Fibroblast of skin of right biceps (primary cell): ENCODE measurements at places on chromosomes 16 and 17.

GRCh38 chr16:21650521-21650920, 1.9 kb downstream of the IGSF6 start:
- DNase-seq = no peak

- no peak for DNase-seq
Observed at GRCh38 chr16:52963212-52963854, 89.4 kb downstream of the CHD9NB start.

DNA sequence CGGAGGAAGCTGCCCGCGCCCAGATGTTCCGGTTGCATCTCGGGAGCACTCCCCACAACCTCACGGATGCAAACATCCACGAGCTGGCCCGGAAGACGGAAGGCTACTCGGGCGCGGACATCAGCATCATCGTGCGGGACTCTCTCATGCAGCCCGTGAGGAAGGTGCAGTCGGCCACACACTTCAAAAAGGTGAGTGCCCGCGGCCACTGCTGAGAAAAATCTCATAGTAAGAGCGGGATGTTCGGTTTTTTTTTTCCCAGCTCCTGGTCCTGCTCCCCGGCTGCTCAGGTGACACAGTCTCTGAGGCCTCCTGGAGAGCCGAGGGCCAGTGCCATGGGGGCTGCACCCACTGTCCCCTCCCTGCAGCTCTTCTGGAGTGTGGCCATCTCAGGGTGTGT, 9.3 kb downstream of the PDF start:
- DNase-seq = no peak

DNA sequence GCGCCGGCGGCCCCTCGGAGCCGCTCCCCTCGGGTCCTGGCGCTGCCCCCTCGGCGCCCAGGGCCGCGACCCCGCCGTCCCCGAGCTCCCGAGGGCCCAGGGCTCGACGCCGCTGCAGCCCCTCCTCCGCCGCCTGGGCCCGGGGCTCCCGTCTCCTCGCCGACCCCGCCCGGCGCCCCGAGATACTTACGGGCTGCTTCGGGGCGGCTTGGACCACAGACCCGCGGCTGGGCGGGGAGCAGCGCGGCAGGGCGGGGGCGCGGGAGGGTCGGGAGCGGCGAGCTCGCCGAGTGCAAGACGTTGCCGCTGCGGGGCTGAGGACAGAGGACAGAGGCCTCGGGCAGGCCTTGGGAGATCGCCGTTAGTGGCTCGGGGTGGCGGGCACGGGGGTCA, 290 bp downstream of the TOB1 start:
- DNase-seq = no peak

DNA sequence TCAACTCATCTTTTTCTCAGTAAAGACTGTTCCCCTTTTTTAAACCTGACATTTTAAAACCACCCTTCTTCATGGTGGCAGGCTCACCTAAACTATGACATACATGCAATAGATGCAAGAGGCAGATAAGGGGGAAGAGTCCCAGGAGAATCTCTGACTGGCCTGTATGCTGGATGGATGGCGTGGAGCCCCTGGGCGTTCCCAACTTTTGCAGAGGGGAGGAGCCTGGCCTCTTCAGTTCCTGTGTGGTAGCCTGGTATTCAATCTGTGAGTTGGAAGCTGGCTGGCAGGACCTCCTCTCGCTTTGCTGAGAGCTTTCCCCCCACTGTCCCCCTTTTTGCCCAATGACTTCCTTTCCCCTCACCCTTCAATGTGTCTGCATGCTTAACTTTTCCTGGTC, 217.6 kb upstream of the CA10 start:
- DNase-seq = no peak

- no peak for DNase-seq
Observed at GRCh38 chr17:65609749-65610148, 48.3 kb upstream of the AXIN2 start.

DNA sequence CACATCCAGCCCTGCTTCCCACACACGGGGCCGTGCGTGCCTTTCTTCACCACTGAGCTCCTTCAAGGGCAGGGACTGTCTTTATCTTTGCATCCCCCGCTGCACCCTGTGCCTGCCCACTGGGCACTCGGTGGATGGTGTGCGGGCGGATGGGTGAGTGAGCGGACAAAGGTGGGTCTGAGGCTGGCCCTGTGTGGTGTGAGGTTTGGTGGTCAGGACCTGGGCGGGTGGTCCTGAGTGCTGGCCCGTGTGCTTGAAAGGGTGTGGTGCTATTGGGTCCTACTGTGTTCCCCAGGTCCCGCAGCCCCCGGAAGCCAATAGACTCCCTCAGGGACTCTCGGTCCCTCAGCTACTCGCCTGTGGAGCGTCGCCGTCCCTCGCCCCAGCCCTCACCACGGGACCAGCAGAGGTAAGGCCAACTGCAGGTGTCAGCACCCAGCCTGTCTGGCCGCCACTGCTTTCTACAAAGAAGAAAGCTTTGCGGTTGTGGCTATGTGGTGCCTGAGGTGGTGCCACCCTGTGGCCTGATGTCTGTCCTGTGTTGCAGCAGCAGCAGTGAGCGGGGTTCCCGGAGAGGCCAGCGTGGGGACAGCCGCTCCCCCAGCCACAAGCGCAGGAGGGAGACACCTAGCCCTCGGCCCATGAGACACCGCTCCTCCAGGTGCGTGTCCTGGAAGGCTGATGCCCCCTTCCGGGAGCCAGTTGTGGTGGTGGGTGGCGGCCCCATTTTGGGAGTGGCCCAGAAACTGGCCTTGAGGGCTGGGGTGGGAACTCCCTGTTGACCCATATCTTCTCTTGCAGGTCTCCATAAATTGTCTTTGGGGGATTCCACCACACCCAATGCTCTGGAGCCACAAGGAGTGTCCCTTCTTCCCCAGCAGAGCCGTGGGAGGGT, 6.8 kb downstream of the ELOB start:
- DNase-seq = no peak

DNA sequence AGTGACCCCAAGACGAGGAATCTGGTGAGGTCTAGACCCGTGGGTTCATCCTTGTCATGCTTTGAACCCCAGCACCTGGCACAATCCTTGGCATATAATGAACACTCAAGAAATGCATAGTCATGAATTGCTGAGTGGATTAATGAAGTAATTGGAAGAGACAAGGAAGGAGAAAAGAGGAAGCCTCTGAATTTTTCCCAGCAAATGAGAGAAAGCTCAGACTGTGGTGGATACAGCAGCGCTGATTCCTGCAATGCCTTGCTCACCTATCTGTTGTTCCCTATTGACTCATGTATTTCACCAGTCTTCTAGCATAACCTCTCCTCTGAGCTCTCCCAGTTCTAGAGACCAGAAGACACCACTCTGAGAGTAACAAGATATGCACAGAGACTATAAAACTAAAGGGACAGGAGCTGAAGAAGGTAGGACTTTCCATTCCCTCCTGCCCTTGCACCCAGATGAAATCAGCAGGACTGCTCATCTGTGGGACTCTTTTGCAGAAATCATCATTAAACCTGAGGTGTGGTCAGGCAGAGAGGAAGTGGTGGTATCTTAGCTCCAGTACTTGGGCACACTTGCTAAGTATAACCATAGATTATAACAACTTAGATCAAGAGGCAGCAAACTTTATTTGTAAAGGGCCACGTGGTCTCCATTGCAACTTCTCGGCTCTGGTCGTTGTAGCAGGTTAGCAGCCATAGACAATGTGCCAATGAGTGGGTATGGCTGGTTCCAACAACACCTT, 102.8 kb downstream of the MAF start:
- no peak for DNase-seq

GRCh38 chr16:85094812-85095211, 17.5 kb downstream of the CIBAR2 start:
- no peak for DNase-seq

- no peak for DNase-seq
Observed at GRCh38 chr16:56330476-56330875, 94.9 kb downstream of the AMFR start.

DNA sequence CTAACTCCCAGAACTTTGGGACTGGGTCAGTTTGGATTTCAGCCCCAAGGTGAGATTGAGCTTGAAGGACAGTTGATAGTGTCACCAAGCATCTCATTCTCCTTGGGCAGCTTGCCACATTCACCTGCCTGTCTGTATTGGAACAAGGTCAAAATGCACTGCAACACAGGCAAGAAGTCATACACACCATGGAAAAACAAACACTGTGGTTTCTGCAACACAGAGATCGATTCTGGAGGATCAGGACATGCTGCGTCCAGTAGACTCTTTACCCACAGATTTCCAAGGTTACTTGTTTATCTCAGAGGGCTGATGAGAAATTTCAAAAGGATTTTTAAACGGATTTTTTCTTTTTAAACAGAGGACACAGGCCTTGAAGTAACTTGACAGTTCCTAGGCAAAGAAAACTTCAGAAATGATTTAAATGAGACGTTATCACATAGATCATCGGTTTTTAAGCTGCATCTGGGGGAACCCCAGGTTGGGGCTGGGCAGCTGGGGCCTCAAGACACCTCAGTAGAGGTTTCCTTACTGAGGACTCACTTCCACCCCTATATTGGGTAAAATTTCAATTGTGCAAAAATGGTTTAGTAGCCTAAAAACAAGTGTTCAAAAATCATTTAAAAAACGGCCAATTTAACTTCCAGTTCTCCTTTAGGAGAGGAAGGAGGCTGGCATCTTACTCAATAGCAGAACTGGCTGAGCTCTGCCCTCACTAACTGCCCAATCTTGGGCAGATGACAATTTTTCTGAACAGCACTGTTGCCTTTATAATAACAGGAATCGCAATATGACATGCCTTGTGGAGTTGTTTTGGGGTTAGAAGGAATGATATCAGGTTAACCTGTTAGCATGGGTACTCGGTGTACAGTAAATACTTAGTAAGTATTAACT, 299.3 kb downstream of the XYLT1 start:
- no peak for DNase-seq

- no peak for DNase-seq
Observed at GRCh38 chr17:79114458-79115301, 40.1 kb downstream of the ENGASE start.

DNA sequence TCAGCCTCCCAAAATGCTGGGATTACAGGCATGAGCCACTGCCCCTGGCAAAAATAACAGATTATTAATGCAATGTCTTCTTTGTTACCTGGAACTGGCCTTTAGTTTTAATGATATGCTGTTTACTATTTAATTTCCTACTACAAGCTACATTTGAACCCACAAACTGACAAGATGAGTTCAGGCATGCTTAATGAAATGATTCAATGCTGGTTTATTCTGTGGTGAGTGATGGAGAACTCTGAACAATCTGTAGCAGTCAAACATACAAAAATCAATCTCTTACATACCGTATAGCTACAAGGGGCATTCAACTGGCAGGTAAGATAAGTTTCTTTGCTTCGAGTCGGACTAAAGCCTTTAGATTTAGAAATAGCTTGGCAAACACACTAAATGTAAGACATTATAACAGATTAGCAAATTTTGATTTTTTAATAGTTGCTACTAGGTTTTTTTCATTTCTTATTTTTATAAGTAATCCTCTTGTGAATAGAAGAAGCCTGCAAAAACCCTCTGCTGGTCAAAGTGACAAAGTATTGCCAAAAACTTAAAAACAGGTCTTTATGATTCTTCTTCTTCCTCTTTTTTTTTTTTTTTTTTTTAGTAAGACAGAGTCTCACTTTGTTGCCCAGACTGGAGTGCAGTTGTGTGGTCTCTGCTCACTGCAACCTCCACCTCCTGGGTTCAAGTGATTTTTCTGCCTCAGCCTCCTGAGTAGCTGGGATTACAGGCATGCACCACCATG, 138.5 kb downstream of the SSH2 start:
- no peak for DNase-seq

DNA sequence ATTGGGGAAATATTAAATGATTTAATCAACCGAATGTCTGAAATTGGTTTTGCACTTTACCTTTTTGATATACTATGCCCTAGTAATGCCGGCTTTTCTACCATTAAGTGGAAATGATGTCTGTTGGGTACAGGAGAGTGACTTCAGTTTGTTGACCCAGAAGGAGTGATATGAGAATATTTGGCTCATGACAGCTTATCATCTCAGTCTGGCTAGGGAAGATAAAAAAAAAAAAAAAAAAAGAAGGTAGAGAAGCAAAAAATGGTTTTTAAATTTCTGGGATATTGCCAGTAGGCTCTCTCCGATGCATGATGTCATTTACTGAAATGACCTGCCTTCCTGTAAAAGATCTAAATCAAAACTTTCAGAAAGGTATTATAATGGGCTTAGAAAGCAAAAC, 69.0 kb downstream of the CNTNAP4 start:
- DNase-seq = no peak

- DNase-seq = peak; percentile 90
Observed at GRCh38 chr17:80732268-80732667, 187.6 kb downstream of the RPTOR start.

DNA sequence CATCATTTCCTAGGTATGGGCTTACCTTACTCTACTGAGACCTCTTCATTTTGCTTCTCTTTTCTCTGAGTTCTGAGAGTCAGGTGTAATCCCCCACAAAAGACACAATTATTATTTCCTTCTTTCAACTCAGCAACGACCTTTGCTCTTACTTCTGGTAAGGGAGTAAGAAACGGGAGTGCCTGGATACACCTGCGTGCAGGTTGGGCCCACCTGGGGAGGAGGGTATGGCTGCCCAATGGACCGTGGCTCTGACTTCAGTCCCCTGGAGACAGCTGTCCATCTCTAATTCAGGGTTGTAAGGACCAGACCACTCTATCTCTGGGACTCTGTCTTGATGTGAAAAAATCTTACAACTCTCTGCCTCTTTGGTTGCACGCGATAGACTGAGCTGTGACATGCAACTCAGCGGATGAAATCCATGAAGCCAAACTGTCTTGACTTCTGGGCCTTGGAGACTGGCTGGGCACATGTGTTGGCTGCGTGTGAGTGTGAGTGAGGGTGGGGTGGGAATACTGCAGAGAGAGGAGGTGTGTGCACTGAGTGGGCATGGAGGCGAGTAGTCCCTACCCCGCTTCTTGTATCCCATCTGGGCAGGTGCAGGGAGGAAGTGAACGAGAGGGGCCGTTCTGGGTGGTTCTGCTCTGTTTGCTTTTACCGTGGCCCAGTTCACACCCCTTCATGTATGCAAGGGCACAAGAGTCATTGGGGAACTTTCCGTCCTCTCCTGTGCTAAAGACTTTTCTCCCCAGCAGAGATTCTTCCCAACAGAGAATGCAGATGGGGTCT, 1.2 kb downstream of the TMEM238L start:
- DNase-seq = no peak

DNA sequence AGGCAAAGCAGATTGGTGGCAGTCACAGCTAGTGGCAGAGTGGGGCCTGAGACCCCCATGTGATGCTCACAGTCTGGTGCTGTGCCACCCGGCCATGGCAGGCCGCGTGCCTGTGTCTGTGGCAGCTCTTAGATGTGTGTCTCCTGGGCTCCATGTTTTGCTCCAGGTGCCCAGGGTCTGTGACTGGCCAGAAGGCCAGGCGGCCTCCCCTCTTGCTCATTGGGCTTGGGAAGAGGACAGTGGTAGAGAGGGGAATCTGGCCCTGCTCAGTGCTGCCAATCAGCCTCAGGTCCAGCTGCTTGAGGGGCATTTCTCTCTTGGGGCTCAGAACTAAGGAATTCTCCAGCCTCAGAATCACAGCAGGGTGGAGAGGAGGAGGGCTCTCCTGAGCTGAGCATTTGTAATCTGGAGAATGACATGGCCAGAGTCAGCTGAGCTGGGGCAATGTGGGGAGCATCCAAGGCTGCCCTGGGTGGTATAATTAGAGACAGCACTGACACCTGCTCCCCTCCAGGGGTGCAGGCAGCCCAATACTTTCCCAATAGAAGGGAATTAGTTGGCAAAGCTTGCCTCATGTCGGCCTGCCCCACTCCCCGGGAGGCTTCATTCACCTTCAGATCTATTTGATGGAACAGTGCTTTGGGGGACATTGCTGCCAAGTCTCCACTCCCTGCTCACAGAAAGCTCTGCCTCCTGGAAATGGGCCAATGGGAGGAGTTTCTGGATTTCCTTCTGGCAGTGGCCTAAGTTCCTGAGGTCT, 2.7 kb upstream of the LASP1NB start:
- DNase-seq = peak; percentile 74

GRCh38 chr16:268141-269053, 7.3 kb downstream of the RGS11 start:
- no peak for DNase-seq

- DNase-seq = no peak
Observed at GRCh38 chr16:16147316-16147999, 75.8 kb downstream of the ABCC6 start.
